ENCODE measurements at places on chromosomes 3 and 15. TPM values are rescaled to one million over a fixed set of nuclear protein-coding genes. Genes with fewer than 3 reads are reported as not detected.

Gene LRTM1
- not detected for total RNA-seq

Gene LMAN1L
- 0.37 TPM for total RNA-seq

Gene AGTR1
- not detected for total RNA-seq

Gene POLQ
- total RNA-seq, result 22.3 TPM

Gene HES1
- total RNA-seq, result not detected

Gene NRROS
- 17.0 TPM for total RNA-seq

Gene RNF168
- 48.4 TPM for total RNA-seq

Gene ISG20
- total RNA-seq, result 215 TPM

Gene PPIP5K1
- 36.8 TPM for total RNA-seq

Gene SCG5
- total RNA-seq, result 2.8 TPM

Gene FRMD5
- total RNA-seq, result not detected

Gene RTP4
- 17.1 TPM for total RNA-seq

Gene UQCRC1
- 148 TPM for total RNA-seq

Gene OR5K2
- not detected for total RNA-seq

Gene THSD4
- total RNA-seq, result not detected

Gene ATR
- 36.9 TPM for total RNA-seq

Gene SGO1
- total RNA-seq, result 28.8 TPM

Gene FANCD2OS
- total RNA-seq, result not detected

Gene TM6SF1
- 16.3 TPM for total RNA-seq

Gene C3orf22
- not detected for total RNA-seq

Gene NME9
- 1.7 TPM for total RNA-seq

Gene ERICH6
- total RNA-seq, result not detected

Gene MYLK
- 0.11 TPM for total RNA-seq

Gene PHLDB2
- total RNA-seq, result 5.1 TPM

Gene GOLGA8Q
- total RNA-seq, result 16.0 TPM

Gene TGM4
- total RNA-seq, result not detected

Gene TFRC
- 168 TPM for total RNA-seq

Gene CDCP1
- total RNA-seq, result 8.7 TPM

Gene GOLGA8T
- 2.6 TPM for total RNA-seq

Gene P2RY13
- total RNA-seq, result not detected

Gene VGLL3
- not detected for total RNA-seq

Gene CAMKV
- not detected for total RNA-seq

Gene PPP2R3A
- total RNA-seq, result 0.17 TPM

Gene LRRC34
- total RNA-seq, result 8.1 TPM

Gene TNNC1
- total RNA-seq, result 3.2 TPM

Gene PARP9
- total RNA-seq, result 107 TPM

Gene PLA2G4D
- not detected for total RNA-seq

Gene IQCF5
- not detected for total RNA-seq

Gene DOCK3
- 3.3 TPM for total RNA-seq

Gene CP
- not detected for total RNA-seq

Gene DPPA2
- total RNA-seq, result not detected

Gene TP63
- 0.45 TPM for total RNA-seq

Gene GAP43
- total RNA-seq, result not detected

Gene MLF1
- total RNA-seq, result 1.2 TPM

Gene TYRO3
- 0.28 TPM for total RNA-seq

Measured in activated naive CD8-positive, alpha-beta T cell treated with anti-CD3 and anti-CD28 coated beads, Interleukin-2, amount 10 ng/mL, durations not matched to agents 7 days and 5 days (primary cell).